Activated T-cell treated with anti-CD3 and anti-CD28 coated beads, Interleukin-2, amount 50 U/mL, for 72 hours (primary cell): ENCODE measurements at places on chromosomes 16 and 17.

DNA sequence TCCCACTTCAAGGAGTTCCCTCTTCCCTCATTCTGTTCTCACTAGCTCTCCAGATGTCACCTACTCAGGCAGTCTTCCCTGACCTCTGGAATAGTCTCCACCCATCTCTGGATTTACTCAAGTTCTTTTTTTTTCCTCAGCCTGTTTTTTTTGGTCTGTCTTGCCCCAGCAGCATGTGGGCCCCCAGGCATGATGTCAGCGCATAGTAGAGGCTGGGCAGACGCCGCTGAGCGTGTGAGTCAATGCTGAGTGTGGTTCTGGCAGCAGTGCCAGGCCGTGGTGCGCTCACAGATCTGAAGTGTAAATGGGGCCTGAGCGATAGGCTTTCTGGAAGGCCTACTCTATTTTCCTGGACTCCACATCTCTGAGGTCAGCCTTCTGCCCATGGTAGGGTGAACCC is 2.7 kb upstream of the KCNJ18 start:
- no peak for DNase-seq

GRCh38 chr17:1977583-1978395 is 47.3 kb downstream of the RTN4RL1 start:
- DNase-seq, result no peak

DNA sequence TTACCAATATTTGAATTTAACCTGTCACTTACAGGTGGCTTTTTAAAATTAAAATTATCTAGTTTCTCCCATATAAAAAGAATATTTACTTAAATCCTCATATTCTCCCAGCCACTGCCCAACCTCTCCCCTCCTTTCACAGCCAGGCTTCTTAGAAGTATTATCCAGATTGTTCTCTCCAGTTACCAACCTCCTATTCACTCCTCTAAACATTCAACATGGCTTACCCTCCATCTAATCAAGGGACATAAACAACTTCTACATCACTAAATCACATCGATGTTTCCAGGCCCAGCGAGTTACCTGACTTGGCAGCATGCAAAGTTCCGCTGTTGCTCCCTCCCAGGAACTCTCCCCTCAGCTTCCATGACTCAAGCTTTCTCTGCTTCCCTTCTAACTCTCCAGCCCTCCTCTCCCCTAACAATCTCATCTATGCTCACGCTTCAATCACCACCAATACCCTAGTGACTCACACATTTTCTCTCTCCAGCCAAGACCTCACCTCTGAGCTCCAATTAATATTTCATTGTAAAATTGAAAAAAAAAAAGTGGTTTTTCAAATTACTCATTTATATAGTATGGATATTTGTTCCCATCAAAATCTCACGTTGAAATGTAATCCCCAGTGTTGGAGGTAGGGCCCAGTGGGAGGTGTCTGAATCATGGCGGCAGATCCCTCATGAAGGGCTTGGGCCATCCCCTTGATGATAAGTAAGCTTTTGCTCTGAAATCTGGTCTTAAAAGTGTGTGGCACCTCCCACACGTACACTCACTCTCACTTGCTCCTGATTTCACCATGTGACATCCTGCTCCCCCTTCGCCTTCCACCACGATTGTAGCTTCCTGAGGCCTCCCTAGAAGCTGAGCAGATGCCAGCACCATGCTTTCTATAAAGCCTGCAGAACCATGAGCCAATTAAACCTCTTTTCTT is 88.5 kb downstream of the HELZ start:
- no peak for DNase-seq

DNA sequence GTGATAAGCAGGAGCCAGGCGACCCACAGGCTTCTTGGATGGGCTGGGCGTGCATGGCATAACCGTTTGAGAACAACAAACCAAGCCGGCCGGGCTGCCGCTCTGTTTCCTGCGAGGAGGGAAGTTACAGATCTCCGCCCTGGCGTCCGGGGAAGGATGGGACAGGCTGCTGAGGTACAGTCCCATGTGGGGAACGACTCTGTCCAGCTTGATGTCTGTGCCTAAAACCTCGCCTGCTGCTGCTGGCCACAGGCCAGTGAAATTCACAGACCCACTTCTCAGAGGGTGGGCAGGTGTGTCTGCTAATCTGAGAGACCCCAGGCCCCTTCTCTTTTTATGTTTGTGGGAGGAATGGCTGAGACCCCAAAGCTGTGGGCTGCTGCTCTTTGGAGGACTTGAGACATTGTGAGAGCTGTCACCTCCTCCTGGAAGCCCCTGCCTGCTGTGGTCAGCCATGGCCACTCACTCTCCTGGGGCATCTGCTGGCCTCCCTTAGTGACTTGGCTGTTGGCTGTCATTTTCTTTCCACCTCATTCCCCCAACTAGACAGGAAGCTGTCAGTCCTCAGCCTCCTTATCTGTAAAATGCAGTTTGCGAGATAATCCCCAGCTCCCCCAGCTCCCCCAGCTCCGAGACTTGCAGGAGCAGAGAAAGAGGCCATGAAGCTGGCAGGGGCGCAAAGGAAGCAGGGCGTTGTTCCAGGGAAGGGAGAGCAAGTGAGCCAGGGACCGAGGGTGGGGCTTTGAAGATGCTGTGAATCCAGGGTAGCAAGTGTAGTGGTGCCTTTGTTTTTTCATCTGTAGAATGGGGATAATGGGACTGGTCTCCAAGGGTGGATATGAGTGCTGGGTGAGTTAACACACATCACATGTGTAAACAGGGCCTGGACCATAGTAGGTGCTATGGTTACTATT is 51.0 kb downstream of the CMIP start:
- no peak for DNase-seq

- DNase-seq, result no peak
Observed at GRCh38 chr16:10787304-10787703, 31.3 kb downstream of the TVP23A start.

GRCh38 chr16:71956486-71956885 is 43.7 kb downstream of the PKD1L3 start:
- DNase-seq, result no peak

DNA sequence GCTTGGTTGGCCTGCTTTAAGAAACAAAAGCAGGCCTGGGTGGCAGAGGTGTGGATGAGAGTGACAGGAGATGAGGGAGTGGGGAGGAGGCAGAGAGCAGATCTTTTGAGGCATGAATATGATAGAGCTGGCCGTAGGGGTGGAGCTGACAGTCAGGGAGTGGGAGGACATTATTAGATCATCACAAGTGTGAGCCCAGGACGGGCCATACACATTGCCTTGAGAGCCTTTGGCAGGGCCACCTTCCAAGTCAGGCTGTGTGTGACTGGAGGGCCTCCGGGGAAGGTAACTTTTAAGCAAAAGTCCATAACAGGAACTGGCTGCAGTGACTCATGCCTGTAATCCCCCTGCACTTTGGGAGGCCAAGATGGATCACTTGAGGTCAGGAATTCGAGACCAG is 26.3 kb downstream of the GINS3 start:
- DNase-seq, result no peak

DNA sequence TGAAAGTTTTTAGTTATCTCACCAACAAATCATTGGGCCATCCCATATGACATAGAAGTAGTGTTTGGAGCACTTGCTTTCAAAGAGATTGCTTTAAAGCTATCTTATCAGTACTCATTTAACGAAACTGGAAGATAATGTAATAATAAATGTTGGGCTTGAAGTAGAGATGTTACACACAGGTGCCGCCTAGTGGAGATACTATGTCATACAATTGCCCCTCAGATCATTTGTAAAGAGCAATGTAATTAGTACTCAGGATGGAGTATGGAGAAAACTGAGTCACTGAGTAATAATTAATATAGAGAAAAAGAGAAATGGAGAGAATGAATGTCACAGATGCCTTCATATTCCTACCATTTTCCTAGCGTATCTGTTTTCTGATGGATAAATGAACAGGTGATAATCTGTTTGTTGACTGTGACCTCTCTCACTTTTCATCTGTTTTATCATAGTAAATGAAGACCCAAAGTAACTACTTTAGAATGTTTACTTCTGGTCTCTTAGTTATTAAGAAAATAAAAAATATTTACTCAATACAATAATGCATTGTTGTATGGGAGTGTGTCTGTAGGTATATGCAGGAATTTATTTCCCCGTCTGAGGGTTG is 80.4 kb downstream of the EFCAB5 start:
- peak; percentile 27 for DNase-seq

DNA sequence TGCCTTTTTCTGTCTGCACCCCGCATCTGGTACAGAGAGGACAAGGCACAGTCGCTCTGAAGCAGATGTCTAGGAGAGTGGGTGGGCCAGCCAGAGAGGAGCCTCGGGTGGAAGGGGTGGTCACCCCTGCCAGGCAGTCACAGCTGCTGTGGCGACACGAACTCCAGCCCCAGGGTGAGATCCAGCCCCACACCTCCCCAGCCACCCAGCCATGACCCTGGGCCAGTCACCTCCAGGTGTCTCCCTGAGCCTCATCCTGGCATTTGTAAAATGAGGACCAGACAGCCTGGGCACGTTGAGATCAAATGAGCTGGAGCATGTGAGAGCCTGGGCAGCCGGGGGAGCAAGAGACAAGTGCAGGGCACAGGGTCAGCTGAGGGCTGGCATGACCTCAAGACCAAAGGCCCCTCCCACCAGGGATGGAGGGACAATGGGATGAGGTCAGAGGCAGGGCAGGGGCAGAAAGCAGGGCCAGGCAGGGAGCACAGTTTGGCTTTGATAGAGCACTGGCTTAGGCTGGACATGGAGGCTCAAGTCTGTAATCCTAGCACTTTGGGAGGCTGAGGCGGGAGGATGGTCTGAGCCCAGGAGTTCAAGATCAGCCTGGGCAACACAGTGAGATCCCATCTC is 7.7 kb downstream of the ADAM11 start:
- DNase-seq, result no peak

DNA sequence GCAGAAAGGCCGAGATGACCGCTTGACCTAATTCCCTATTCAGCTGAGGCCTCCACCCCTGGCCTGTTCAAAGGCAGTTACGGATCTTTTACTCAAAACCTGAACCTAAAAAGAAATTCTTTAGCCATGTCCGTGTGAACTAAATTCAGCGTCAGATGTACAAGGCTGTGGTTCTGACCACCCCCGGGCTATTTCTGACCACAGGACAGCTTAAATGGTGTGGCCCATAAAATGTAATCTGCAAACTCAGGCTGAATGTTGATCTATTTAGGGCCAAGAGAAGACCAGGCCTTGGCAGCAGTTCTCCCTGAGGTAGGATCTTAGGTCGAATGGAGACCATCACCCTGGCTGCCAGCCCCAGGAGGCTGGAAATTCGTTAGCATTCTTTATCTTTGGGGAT is 485.5 kb downstream of the WWOX start:
- DNase-seq, result no peak

DNA sequence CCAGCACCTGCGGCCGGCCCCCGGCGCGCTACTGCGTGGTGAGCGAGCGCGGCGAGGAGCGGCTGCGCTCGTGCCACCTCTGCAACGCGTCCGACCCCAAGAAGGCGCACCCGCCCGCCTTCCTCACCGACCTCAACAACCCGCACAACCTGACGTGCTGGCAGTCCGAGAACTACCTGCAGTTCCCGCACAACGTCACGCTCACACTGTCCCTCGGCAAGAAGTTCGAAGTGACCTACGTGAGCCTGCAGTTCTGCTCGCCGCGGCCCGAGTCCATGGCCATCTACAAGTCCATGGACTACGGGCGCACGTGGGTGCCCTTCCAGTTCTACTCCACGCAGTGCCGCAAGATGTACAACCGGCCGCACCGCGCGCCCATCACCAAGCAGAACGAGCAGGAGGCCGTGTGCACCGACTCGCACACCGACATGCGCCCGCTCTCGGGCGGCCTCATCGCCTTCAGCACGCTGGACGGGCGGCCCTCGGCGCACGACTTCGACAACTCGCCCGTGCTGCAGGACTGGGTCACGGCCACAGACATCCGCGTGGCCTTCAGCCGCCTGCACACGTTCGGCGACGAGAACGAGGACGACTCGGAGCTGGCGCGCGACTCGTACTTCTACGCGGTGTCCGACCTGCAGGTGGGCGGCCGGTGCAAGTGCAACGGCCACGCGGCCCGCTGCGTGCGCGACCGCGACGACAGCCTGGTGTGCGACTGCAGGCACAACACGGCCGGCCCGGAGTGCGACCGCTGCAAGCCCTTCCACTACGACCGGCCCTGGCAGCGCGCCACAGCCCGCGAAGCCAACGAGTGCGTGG is 1.5 kb downstream of the NTN1 start:
- peak; percentile 17 for DNase-seq

DNA sequence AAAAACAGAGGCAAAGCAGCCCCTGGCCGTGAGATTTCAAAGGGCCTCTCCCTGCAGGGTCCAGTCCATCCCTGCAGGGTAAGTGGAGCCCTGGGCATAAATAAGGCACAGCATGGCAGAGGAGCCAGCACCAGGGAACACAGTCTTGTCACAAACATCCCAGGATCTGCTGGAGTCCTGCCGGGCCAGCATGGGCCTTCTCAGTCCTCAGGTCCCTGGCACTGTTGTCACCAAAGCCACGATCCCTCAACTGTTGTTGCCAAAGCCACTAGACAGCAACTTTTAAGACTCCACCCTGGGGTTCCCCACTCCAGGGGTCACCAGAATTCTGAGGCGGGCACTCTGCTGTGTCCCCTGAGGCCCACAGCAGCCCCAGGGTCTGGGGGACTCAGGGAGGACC is 47.8 kb upstream of the BAHCC1 start:
- no peak for DNase-seq

DNA sequence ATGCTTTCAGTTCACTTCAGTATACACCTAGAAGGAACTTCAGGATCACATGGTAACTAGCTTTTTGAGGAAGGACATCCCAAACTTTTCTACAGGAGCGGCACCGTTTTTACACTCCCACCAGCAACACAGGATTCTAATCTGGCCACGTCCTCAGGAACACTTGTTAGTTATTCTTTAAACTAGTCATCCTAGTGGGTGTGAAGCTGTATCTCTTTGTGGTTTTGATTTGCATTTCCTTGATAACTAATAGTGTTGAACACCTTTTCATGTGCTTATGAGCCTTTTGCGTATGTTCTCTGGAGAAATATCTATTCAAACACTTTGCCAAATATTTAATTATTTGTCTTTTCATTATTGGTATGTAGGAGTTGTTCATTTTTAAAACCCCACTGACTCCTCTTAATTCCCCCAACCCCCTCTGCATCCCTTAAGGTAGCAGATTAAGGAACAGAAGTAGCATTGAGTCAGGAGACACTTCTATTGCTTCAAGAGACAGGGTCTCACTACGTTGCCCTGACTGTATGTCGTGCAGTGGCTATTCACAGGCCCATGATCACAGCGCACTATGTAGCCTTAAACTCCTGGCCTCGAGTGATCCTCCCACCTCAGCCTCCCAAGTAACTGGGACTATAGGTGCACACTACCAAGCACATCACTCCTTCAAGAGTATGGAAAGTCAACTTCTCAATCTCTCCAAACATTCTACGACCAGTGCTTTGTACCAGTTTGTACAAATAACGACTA is 25.4 kb downstream of the YWHAE start:
- no peak for DNase-seq
